ENCODE measurements at places on chromosomes 7 and 10.

- DNase-seq = no peak
These were observed 154.4 kb downstream of the CCDC7 start for GRCh38 chr10:32600317-32600716.

- DNase-seq = no peak
These were observed 14.3 kb downstream of the TES start for GRCh38 chr7:116224492-116225098.

- DNase-seq = no peak
These were observed 21.5 kb upstream of the MYL10 start for GRCh38 chr7:101650579-101651081.

DNA sequence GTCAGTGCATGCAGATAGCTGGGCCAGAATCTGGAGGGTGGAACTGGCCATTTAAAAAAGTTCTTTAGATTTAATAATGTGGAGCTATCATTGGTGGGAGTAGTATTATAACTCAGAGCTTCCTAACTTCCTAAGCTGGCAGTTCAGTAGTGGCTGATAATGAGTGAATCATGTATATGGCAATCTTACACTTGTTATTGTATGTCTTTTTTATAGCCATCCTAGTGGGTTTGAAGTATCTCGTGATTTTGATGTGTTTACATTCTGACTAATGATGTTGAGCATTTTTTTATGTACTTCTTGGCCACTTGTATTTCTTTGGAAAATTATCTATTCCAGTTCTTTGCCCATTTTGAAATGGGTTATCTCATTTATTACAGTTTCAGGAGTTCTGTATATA is 15.4 kb downstream of the TFAM start:
- DNase-seq = no peak

DNA sequence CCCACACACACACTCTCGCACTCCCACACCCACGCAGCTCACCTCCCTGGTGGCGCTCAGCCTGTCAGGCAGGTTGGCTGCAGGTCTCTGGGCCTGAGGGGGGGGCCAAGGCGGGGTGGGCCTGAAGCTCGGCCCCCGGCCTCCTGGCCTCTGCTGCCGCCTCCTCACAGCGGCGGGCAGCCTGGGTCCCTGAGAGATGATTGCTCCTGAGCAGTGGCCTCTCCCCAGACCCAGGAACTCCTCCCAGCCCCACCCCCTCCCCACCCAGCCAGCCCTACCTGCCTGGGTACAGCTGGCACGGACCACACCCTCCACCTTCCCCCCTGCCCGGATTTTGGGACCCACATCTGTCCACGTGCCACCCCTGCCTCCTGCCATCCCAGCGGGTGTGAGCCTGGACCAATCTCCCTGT is 4.6 kb upstream of the TMEM184A start:
- no peak for DNase-seq

- DNase-seq = no peak
These were observed 2.3 kb downstream of the HNRNPA2B1 start for GRCh38 chr7:26198133-26198780.

- DNase-seq = no peak
These were observed 20.4 kb downstream of the HIBADH start for GRCh38 chr7:27642271-27642670.

- no peak for DNase-seq
These were observed 353.3 kb upstream of the ZMIZ1 start for GRCh38 chr10:78715435-78715834.

DNA sequence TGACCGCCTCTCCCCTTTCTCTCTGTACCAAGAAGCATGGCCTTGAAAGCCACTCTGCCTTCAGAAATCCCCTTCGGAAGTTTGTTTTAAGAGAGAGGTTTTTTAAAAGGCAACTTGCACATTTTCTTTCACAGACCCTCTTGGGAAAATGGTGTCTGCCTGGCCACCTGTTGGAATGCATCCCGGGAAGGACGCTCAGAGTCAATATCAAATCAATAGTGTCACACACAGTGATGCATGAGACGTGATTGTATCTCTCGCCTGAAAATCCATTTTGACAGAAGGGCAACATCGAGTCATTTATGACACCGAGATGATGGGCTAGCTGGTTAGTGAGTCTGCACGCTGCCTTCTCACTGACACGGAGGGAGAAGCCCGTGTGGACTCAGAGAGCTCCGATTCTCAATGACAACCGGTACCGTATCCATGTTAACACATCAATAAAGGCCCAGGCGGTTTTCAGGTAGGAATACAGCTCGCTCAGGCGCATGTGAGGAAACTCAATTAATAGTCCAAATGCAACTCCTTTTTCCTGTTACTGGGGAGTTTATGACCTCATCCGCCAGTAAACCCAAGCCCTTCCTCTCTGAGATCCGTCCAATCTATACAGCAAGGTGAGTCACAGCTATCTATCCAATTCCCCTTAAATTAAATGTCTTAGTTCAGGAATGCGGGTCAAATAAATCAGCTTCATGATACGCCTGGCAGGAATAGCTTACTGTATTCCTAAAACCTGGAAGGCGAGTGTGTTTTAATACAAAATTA is 621.5 kb upstream of the MKI67 start:
- DNase-seq = no peak

GRCh38 chr10:18158773-18159265 is 18.6 kb downstream of the CACNB2 start:
- no peak for DNase-seq

DNA sequence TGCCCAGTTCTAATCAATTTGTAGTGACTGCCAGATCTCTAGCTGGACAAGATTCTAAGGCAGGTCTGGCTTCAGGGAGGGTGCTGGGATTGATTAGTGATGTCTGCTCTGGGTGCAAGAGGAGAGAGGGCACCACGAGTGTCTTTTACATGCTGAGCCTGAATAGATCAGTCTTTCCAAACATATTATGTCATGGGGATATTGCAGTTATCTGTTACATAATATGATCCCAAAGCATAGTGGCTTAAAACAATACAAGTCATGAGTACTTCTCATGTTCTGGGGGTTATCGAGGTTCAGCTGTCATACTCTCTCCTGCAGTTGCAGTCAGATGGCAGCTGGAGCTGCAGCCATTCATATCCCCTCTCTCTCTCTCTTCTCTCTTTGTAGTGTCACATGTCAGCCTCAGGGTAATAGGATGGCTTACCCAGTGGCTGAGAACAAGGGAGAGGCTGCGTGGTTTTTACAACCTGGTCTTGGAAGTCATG is 26.0 kb downstream of the SLC29A3 start:
- DNase-seq = no peak

GRCh38 chr7:142372727-142373126 is 114.9 kb upstream of the PRSS58 start:
- DNase-seq = no peak

GRCh38 chr7:42167631-42168236 is 69.3 kb downstream of the GLI3 start:
- DNase-seq = no peak

GRCh38 chr10:125567529-125567928 is 115.4 kb downstream of the TEX36 start:
- DNase-seq = no peak

GRCh38 chr10:96513305-96513697 is 425 bp downstream of the TLL2 start:
- no peak for DNase-seq

GRCh38 chr10:22333975-22334282 is 11.4 kb upstream of the SPAG6 start:
- no peak for DNase-seq

DNA sequence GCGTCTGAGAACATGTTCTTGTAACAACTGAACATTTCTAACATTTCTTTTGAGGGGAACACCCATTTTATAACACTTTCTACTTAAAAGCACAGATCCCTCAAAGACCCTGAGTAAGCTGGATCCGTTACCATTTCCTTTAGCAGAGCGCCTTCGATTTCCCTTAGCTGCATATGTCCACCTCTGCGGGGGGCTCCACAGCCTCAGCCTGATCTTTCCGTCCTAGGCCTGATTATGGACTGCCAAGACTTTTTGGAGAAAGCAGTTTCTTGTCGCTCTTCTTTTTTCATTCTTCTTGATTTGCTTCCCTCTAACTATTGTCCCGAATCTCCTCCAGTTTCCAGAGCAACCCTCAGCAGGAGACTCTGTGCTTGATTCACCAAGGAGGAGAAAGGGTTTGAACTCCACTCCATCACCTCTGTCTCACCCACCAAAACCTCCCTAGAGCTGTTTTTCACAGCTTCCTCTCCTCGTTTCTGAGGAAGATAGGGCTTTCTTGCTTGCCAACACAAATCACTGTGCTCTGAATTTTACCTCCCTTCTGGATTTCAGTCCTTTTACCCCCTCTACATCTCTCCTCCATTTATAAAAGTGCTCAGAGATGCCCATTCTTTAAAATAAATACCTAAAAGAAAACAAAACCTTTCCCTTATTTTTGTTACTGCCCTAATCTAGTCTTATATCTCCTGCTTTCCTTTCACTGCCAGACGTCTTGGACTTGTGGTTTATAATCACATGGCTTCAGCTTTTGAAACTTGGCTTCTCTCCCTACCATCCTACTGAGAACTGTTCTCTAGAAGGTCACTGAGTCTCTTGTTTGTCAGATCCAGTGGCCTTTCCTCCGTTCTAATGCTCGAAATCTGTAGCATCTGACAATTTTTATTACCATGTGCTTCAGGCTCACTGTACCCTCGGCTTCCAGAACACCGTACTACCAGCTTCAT is 30.5 kb upstream of the ZRANB1 start:
- no peak for DNase-seq

GRCh38 chr10:128058106-128058749 is 68.0 kb downstream of the MKI67 start:
- DNase-seq = no peak

DNA sequence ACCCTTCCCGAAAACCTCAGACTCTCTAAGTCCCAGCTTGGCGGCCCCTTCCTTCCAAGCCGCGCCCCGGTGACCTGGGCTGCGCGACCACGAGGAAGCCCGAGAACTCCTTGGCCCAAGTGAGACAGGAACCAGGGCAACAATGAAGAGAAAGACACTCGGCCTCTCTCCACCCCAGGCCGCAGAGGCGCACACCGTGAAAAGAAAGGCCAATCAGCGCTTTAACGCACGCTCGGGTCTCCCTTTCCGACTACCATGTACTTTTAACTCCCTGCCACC is 166.4 kb upstream of the PPP1R3A start:
- DNase-seq = no peak

GRCh38 chr7:7321681-7322080 is 139.3 kb downstream of the C1GALT1 start:
- DNase-seq = no peak

DNA sequence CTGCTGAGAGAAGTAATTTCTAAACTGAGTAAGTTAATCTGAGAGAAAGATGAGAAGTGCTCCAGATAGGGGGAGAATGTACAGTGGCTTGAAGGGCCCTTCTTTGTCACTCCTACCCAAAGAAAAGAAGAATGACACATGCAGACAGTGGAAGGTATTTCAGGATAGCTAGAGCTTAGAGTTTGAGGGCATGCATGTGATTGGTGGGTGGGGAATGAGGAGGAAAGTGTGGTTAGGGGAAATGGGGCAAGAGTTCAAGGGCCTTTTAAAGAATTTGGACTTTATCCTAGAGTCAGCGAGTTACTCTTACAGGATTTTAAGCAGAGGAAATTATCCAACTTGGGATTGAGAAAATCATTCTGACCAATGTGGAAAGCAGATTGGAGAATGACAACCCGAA is 50.0 kb downstream of the ANLN start:
- no peak for DNase-seq

- DNase-seq = no peak
These were observed 17.5 kb upstream of the TSGA13 start for GRCh38 chr7:130703851-130704250.

DNA sequence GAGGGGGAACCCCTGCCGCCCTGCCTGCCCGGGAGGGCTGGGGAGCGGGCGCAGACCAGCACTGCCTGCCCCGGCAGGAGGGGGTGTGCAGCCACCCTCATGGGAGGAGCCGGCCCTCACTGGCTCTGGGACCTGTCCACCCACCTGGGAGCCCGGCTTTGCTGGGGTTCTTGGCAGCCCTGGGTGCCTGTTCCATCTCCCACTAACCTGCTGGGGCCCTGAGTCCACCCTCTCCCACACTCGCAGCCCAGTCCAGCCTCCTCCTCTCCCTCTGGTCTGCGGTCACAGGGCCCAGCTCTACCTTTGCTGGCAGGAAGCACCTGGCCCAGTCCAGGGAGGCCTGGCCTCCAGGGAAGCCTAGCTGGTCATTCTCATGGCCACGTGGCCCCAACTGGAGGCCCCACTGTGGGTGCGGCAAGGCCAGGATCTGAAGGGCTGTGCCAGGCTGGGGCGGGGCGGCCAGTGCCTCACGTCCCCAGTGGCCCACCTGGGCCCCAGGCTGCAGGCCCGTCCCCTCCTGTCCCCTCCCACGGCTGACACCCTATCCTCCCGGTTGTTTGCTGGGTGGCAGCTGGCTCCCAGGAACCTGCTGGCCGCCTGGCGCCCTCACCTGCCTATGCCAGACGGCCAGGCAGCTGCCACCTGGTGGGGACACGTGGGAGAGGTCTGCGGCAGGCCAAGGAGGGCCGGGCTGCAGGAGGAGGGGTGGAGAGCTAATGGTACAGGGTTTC is at the start of gene TMEM184A:
TMEM184A (minus strand) TSS at position 393 of the 731 bp plus-strand sequence. CDS start 721 bp downstream, outside the sequence.
- no peak for DNase-seq

DNA sequence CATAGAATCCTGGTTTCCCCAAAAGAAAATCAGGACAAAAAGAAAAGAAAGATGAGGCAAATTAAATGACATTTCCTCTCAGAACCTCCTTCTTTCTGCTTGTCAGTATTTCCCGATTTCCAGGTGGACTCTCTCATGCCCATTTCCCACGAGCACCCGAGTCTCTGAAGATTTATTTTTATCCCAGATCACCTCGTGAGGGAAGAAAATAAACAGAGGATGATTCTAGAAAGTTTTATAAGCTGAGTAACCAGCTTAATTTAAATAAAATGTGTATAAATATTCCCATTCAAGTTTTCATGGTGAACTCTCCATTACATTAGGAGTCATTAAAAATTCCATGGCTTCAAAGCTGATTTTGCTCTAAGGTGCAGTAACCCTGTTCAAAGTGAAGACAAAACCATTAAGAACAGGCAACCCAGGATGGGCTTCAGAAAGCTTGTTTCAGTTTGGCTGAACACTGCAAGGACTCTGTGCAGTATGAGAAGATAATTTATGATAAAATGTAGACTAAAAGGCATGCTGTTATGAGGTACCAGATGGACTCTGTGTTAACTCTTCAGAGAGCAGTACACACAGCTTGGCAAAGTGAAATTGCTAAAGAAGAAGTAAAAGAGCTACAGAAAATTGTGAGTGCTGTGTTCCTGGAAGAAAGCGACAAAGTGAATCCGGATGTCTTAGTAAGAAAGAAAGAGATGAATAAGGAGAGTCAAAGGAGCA is 521.3 kb upstream of the LRRN3 start:
- DNase-seq = no peak

GRCh38 chr7:196283-196682 is 3.9 kb downstream of the FAM20C start:
- DNase-seq = no peak

DNA sequence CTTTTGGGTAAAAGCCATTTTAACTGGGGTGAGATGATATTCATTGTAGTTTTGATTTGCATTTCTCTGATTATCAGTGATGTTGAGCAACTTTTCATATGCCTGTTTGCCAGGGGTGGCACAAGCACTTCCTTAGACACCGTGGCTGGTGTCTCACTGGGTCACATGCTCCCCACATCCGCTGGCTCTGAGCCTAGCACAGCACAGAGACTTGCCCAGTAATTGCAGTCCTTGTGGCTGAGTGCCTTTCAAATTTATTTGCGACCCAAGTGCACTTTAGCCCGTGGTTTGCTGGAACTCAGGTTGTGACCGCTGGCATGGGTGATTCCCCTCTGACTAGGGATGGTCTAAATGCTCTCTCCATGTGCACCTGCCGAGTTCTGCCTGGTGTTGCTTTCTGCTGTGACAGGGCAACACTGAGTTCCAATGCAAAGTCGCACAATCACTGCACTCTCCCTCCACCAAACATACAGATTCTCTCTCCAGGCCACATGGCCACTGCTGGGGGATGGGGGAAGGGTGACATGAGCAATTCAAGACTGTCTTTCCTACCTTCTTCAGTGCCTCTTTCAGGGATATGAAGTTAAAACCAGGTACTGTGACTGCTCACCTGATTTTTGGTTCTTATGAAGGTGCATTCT is 66.5 kb downstream of the ZNF277 start:
- DNase-seq = no peak
